ENCODE measurements at places on chromosomes 3 and 15.

- DNase-seq, result no peak
Observed at GRCh38 chr3:2847062-2847841, 262.9 kb downstream of the IL5RA start.

DNA sequence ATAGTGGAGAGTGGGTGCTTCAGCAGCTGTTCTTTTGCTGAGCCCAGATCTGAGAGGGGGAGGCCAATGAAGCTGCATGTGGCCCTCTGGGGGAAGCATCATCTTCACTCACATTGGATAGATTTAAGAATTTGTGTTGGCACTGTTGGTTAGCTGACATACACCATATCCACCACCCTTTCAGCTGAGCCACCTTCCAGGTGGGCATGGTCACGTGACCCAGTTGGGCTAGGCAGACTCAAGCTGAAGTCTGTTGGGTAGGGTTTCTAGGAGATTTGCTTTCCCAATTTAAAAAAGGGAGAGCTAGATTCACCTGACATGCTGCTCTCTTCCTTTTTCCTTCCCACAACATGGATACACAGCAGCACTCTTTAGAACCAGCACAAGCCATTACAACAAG, 311.0 kb downstream of the CHST2 start:
- no peak for DNase-seq

DNA sequence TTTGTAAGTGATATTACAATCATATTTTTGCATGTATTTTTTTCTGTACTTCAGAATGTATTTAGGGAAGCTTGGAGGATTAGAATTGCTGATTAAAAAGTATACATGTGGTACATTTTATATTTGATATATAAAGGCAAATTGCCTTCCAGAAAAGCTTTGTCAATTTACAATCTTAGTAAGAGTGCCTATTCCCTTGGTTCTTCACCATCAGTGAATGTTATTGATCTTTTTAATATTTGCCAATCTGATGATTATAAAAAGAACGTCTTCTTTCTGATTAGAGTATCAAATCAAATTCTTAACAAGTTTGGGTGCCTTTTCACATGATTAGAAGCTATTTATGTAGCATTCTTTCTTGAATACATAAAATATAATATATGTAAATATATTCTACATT, 9.1 kb downstream of the WDR49 start:
- DNase-seq, result no peak

- DNase-seq, result no peak
Observed at GRCh38 chr3:180911876-180912303, 580 bp upstream of the FXR1 start.

GRCh38 chr3:16177962-16178627, 3.6 kb downstream of the GALNT15 start:
- DNase-seq, result peak; percentile 88

GRCh38 chr3:95215437-95215957, 1152.6 kb downstream of the NSUN3 start:
- DNase-seq, result no peak

- no peak for DNase-seq
Observed at GRCh38 chr3:117811786-117812185, 1102.2 kb downstream of the TUSC7 start.

- no peak for DNase-seq
Observed at GRCh38 chr3:158711886-158712285, 20.4 kb downstream of the RARRES1 start.

DNA sequence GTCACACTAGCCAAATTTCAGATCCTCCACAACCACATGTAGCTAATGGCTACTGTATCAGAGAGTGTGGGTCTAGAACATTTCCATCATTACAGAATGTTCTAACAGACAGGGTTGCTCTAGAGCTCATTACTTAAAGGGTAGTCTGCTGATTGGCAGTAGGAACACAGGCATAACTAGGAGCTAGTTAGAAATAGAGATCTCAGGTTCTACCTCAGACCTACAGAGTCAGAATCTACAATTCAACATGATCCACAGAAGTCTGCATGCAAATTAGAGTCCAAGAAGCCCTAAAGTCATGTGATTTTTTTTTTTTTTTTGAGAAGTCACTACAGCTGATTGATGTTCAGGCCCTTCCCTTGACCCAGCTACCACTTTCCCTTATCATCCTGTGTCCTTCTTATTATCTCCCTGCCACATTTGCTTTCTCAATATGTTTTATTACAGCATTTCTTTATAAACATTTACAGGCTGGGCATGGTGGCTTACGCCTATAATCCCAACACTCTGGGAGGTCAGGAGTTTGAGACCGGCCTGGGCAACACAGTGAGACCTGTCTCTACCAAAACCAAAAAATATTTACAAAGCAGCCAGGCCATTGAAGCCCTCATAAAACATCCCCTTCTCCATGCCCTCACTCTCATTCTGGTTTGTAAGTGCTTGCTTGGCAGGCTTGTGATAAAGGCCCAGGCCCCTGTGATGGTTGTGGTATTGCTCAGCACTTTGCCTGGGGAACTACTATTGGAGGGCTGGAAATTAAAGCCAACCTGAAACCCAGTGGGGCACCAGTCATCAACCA, 3.8 kb upstream of the ABHD5 start:
- no peak for DNase-seq

DNA sequence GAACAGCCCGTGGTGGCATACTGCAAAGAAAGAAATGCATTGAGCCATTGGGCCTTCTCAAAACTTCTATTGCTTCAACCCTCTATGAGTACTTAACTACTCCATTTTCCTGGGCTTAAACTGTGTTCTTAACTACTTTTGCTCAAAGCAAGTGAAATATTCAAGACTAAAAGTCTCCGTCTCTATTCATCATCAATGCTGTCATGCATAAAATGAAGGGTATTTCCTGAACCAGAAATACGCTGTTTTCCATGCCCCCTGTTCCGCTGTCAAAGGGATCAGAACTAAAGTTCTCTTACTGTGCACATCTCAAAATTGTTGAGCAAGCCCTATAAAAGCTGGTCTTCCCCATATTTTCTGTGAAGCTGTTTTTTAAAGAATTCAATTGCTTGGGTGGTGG, 20.3 kb downstream of the SIAH2 start:
- no peak for DNase-seq

DNA sequence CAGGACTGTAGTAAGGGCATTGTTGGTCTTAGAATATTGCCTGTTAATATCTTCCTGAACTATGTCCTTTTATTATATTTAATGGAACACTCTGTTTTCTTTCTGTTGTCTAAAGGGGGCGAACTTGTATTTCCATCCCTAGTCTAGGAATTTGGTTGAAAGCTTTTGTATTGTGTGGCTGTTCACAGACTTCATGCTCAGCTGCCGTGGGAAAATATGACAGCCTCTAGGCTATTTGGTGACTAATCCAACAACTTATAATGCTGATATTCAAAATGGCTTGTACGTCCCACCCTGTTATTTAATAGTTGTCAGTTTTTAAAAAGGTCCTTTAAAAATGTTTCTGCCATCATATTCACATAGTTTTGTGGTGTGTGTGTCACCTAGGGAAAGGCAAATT, 202.6 kb downstream of the KLHL25 start:
- peak; percentile 82 for DNase-seq

- no peak for DNase-seq
Observed at GRCh38 chr3:152100491-152101132, 168.1 kb upstream of the MBNL1 start.

DNA sequence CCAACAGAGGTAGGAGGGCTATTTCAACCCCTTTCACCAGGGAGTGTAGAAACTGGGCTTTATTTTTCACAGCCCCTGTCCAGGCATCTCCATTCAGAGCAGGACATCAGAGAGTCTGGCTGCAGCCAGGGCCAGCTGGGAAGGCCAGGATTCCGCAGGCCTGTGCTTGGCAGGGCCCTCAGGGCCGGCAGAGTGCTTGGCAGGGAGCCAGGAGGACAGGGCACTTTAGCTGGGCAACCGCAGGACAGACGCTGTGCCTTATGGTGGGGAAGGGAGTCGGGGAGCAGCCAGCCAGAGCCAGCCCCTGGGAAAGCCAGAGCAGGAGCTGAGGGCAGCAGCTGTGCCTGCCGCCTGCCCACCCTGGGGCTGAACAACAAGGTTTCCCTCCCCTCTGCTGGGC, 34.5 kb upstream of the IQCF6 start:
- peak; percentile 22 for DNase-seq

DNA sequence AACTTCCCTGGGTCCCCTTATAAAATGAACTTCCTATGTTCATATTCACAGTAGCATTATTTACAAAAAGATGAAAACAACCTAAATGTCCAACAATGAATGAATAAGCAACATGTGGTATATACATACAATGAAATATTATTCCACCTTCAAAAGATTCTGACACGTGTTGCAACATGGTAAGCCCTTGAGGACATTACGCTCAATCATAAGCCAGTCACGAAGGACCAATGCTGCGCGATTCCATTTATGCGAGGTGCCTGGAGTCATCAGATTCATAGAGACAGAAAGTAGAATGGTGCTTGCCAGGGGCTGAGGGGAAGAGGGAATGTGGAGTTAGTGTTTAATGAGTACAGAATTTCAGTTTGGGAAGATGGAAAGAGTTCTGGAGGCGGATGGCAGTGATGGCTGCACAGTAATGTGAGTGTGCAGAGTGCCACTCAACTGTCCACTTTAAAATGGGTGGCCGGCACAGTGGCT, 88.8 kb upstream of the ALDH1A3 start:
- DNase-seq, result no peak

GRCh38 chr3:4681301-4681700, 188.2 kb downstream of the ITPR1 start:
- no peak for DNase-seq

DNA sequence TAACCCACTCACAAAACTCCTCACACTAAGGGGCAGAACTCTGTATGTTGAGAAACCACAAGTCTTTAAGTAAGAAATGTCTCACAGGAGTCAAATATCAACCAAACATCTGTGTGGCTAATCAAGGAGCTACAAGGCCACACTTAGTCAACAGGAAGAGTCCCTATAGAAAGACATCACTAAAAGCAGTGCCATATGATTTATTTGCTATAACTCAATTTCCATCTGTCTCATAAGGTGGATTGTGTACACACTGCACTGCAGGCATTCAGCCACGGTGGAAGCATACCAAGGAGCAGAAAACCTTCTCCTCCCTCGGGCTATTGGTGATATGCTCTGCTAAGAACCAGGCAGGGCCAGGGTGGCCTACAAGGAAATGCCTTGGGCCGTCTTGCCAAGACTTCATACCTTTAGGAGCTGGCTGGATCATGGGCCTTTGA, 197.6 kb upstream of the CFAP20DC start:
- no peak for DNase-seq

GRCh38 chr3:2771193-2771592, 339.0 kb downstream of the IL5RA start:
- no peak for DNase-seq

GRCh38 chr3:119329551-119329950, 35.4 kb downstream of the ARHGAP31 start:
- no peak for DNase-seq

- no peak for DNase-seq
Observed at GRCh38 chr15:76338486-76339304, 2.1 kb downstream of the ISL2 start.

DNA sequence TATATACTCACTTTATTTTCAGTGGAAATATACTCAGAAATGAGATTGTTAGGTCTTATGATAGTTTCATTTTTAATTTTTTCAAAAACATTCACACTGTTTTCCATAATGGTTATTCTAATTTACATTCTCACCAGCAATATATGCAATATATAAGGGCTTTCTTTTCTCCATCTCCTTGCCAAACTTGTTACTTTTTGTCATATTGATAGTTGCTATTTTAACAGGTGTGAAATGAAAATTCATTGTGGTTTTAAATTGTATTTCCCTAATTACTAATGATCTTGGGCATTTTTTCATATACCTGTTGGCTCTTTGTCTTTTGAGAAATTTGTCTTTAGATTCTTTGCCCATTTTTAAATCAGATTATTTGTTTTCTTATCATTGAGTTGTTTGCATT, 325.2 kb downstream of the DIPK2A start:
- no peak for DNase-seq

DNA sequence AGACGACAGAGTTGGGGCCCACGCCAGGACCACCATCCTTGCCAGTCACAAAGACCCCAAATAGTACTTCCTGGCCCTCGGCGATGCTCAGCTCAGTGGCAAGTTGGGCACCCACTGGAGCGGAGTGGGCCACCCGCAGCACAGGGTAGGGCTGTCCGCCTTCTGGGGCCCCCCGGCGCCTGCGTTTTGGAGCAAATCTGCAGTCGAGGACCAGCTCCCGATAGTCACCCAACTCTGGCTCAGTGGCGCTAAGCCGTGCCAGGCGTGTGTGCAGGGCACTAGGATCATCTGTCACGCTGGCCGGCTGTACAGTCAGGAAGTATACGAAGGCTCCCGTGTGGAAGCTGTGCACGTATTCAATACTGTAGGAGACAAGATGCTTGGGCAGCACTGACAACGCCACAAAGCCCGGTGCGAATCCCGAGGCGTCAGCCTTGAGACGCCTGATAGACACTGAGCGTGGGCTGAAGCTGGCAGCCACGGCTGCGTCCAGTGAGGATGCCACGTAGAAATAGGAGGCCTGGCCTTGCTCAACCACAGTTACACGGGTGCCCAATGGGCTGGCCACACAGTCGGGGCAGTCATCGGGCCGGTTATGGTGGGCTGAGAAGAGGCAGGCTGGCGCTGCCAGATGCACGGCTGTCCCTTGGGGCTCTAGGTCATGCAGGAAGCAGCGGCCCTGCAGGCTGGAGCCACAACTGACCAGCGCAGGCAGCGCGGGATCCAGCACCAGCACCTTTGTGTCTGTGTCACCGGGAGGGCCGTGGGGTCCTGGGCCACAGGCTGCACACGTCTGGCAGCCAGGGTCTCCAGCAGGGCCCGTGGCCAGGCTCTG, 945 bp downstream of the MST1R start:
- DNase-seq, result no peak

DNA sequence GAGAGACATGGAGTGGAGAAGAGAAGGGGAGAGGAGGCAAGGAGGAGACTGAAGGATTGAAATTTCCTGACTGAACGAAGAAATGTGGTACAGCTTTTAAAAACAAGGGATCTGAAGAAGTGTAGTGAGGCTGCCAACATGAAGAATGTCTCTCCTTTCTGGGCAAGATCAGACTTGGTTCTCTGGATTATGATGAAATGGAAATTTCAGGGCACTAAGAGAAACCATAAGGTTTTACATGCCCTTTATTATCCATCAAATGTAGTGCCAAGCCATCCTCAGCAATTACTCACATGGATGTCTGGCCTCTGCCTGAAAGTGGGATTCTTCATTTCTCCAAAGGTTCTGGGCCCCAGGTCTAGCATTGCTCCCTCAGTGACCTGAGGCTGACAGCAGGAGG, 77.6 kb upstream of the CCDC80 start:
- no peak for DNase-seq

GRCh38 chr15:98321896-98322295, 326.4 kb upstream of the IGF1R start:
- DNase-seq, result no peak

DNA sequence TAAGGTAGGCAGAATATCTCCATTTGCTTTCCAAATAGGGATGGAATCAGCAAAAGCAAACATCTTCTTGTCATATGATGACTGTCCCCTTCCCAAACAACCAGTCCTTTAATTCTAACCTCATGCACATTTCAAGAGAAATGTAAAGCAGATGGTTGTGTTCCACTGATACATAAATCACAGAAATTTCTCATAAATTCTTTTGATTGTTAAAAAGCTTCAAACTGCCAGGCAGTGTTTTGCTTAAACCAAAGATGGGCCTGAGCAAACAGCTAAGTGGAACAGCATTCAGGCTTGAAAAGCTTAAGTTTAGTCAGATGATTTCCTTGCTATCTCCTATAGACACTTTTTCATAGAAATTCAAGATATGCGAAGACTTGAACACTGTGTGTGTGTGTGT, 74.3 kb upstream of the SOX2 start:
- no peak for DNase-seq

All from muscle of back (tissue), 13 donors.